Stomach (tissue), 19 donors: ENCODE measurements at places on chromosomes 7 and 10. TPM values are rescaled to one million over a fixed set of nuclear protein-coding genes. Genes with fewer than 3 reads are reported as not detected.

Gene CCDC172
- not detected for total RNA-seq

Gene CEP55
- total RNA-seq = 6.6 TPM

Gene SSC4D
- total RNA-seq = not detected

Gene NEUROG3
- total RNA-seq = not detected

Gene CAMK1D
- 8.1 TPM for total RNA-seq

Gene SLF2
- 2.3 TPM for total RNA-seq

Gene CYP3A7
- total RNA-seq = not detected

Gene NRP1
- 21.0 TPM for total RNA-seq

DNA sequence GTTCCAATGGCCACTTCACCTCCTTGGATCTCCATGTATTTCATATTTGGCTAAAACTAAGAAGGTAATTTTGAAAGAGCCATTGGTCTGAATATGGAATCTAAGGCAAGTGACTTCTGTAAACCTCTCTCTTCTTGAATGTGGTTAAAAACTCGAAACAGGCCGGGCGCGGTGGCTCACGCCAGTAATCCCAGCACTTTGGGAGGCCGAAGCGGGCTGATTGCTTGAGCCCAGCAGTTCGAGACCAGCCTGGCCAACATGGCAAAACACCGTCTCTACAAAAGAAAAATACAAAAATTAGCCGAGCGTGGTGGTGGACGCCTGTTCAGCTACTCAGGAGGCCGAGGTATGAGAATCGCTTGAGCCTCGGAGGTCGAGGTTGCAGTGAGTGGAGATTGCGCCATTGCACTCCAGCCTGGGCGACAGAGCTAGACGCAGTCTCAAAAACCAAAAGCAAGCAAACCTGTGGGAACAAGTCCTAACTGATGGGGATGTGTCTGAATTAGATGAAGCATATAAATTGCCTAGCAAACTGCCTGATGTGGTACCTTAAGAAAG, 2.2 kb downstream of the LANCL2 start:
- DNase-seq = no peak

GRCh38 chr7:112162142-112162766, 43.9 kb downstream of the DOCK4 start:
- DNase-seq = no peak

- DNase-seq = no peak
Measured at GRCh38 chr10:33698033-33698432, 363.6 kb upstream of the NRP1 start.

- DNase-seq = no peak
Measured at GRCh38 chr10:32538256-32538655, 92.3 kb downstream of the CCDC7 start.

- DNase-seq = no peak
Measured at GRCh38 chr7:42570944-42571343, 333.9 kb upstream of the GLI3 start.

- DNase-seq = no peak
Measured at GRCh38 chr10:107141524-107142061, 22.9 kb downstream of the SORCS1 start.

DNA sequence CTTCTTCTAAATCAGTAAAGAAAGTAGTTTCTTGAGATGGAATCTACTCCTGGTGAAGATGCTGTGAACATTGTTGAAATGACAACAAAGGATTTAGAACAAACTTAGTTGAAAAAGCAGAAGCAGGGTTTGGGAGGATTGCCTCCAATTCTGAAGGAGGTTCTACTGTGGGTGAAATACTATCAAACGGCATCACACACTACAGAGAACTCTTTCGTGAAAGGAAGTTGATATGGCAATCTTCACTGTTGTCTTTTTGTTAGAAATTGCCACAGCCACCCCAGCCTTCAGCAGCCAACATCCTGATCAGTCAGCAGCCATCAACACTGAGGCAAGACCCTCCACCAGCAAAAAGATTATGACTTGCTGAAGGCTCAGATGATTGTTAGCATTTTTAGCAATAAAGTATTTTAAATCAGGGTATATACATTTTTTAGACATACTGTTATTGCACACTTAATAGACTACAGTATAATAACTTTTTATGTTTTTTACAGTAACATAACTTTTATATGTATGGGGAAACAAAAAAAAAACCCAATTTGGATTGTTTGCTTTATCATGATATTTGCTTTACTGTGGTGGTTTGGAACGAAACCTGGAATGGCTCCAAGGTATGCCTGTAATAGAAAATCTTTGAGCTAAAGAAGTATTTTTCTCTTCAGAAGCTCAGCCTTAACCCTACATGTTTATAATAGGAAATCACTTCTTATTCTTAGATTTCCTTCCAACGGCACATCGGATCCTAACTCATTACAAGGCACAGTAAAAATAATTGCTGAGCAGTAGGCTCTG, 257.3 kb downstream of the LRMDA start:
- DNase-seq = no peak

DNA sequence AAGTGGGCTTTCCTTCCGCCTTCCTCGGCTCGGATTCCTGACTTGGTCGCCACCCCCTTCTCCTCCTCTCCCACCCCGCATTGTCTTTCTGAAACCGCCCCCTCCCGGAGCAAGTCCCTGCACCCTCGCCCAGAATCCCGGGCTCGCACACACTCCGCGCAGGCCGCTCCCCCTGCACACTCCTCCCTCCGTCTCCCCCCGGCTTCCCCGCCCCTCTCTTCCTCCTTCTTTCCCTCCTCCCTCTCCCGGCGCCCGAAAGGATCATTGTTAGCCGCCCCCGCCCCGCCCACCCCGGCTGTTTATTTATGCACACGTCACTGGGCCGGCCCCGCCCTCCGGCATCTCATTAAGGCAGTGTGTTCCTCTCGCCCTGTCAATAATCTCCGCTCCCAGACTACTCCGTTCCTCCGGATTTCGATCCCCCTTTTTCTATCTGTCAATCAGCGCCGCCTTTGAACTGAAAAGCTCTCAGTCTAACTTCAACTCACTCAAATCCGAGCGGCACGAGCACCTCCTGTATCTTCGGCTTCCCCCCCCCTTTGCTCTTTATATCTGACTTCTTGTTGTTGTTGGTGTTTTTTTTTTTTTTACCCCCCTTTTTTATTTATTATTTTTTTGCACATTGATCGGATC, at the start of gene TCF7L2:
TSS of gene TCF7L2 (plus strand) at position 373 of the 633 bp plus-strand sequence. CDS start 510 bp downstream, outside the sequence.
- peak; percentile 96 for DNase-seq

GRCh38 chr10:119456435-119456810, 86.1 kb downstream of the RGS10 start:
- no peak for DNase-seq

GRCh38 chr7:70678621-70679251, 453.2 kb upstream of the GALNT17 start:
- no peak for DNase-seq

DNA sequence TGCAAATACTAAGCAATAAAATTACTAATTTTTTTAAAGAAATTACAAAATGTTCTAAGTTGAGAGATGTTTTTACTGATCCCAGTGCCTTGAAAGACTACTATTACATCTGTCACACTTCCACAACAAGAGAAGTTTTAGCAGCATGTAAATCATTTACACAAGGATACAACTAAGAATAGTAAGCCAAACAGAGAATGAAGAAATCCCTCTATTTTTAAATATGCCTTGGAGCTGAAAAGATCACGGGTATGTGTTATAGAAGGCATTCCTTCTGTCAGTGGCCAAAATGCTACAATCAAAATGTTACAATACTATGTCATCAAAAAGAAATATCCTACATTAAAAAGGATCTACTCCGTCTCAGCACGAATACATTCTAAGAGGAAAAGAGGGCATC, 52.6 kb downstream of the LARP4B start:
- no peak for DNase-seq

DNA sequence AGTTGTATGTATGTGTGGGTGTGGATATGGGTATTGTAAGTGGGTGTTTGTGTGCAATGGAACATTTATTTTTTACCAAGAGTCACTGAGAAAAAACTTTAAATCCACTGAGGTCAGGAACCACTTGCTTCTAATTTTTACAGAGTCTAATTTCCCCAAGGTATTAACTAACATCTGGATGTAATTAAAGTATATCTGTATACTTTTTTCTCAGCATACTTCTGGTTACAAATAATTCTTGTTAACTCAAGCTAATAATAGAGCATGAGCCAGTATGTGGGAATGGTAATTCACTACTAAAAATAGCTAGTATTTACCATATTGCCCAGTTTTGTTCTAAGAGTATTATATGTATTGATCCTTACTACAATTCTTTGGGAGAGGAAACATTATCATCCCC, 24.6 kb upstream of the STEAP4 start:
- no peak for DNase-seq

DNA sequence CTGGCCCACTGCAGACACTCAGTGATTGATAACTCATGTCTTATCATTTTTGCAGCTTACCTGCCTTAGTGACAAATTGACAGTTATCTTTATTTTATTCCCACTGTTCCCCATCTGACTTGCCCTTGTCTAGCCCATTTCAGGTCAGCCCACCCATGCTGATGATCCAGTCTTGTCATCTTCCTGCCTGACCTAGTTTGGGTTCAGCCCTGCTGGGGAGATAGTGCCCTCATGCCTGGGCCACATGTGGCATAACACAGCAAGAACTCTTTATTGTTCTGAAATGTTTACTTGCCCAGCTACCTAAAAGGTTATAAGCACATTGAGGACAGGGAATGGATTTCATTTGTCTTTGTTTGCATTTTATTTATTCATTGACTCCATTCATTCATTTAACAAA, 75.6 kb downstream of the ENTPD1 start:
- DNase-seq = no peak

GRCh38 chr10:63265222-63265617, 132.1 kb downstream of the NRBF2 start:
- peak; percentile 83 for DNase-seq

DNA sequence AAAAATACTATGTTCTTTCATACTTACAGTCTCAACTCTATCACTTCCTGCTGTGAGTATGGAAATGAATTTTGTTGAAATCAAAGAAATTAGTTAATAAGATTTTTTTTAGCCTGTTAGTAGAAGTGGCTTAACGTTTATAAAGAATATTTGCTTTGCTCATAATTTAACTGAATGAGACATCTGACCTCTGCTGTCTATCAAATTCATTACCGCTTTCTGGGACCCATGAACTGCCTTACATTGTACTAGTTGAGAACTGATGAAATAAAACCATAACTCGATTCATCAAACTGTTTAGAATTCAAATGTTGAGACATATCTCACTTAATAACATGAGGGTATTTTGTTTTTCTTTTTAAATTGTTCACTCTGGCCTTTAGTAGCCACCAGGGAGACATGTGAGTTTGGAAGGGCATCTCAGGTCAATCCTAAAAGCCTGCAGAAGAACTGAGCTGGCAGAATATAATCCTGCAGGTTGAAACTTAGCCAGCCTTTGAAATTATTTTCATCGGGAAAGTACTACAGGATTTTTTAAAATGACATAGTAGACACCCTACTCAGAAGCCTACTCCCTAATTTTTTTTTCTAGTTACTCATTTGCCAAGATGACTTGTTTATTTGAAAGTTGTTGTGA, 78.7 kb downstream of the KIAA1217 start:
- DNase-seq = no peak

- DNase-seq = no peak
Measured at GRCh38 chr7:6558837-6559236, 7.6 kb upstream of the GRID2IP start.

- no peak for DNase-seq
Measured at GRCh38 chr7:112020800-112021199, 185.4 kb downstream of the DOCK4 start.

GRCh38 chr7:139054101-139054500, 18.3 kb upstream of the ZC3HAV1L start:
- no peak for DNase-seq

GRCh38 chr10:68074031-68074774, 880 bp downstream of the HERC4 start:
- no peak for DNase-seq

DNA sequence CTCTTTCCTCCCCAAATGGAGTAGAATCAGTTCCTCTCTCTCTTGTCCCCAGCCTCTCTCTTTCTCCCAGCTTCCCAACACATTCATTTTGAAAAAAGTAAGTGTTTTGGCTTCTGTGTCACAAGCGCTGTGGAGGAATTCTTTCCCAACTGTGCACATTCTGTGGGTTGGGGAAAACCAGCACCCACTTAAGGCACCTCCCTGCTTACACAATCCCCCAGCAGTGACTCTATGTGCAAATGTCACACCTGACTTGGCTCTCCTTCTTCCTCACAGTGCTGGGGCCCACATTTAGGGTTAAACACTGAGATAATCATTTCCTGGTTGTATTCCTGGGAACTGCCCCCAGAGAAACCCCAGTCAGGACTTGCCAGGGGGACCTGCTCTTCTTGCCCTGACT, 358.1 kb upstream of the ZNF32 start:
- DNase-seq = no peak

GRCh38 chr10:54826994-54827560, 26.0 kb upstream of the PCDH15 start:
- DNase-seq = no peak

DNA sequence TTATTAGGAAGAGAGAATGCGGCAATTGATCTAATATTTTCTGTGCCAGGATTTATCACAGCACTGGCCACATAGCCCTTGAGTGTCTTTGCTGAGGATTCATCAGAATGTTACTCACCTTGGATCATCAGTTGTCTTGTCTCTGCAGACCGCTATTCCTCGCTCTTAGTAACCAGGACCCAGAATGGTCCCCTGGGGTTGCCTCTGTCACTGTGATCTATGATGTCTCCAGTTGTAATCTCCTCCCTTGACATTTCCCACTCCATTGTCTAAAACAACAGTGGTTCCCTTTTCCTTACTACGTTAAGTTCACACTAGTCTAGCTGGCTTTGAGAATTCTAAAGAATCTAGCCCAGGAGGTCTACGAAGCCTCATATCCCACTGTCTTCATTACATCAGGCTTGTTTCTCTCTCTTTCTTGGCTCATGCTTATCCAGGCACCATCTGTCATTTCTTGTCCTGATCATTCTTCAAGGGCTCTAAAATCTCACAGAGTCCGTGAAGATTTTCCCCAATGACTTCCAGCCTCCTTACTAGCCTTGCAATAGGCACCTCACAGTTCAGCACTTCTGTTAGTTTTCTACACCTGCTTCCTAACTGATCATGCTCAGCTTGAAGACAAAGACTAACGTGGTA, 125.8 kb downstream of the CUBN start:
- DNase-seq = no peak

DNA sequence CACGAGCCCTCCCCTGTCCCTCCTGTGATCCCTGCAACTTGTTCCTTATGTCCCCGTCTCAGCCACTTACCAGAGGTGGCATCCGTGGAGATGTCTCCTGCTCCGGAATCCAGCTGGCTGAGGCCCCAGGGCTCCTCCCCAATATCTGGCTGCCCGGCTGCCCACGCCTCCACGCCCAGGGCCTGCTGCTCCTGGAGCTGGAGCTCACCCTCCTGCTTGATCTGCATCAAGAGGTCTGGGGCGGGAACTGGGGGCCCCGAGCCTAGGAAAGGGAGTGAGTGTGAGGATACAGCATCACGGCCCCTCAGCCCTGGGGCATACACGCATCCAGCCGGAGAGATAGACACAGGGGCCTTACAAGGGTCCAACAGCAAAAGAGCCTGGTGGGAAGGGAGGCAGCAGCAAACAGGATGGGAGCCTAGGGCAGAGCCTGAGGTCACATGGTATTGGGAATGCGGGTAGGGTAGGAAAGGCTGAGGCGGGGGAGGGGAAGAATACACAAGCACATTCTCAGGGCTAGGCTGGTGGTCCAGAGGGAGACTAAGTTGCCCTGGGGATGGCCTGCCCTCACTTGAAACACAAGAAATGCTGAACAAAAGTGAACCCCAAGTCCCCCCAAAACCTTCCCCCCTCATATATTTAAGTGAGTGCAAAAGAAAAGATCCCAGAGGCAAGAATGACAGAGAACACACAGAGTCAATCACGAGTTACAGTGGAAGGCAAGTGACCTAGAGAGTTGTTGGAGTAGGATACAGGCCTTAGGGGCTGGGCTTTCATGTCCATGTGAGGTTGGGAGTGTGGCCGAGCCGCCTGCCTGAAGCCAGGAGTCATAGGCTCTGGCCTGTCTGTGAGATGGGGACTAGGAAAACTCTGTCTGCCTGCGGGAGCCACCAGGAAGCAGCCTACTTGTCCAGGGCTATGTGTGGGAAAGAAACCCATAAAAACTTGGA, 16.9 kb upstream of the ZNF777 start:
- no peak for DNase-seq
